ENCODE measurements at places on chromosomes 7 and 10. TPM values are rescaled to one million over a fixed set of nuclear protein-coding genes. Genes with fewer than 3 reads are reported as not detected.

- H3K4me1 ChIP-seq, result no peaks in the 10 kb centered on the region
- H3K27me3 ChIP-seq, result no peaks in the 10 kb centered on the region
- no peak overlapping the region for H3K27ac ChIP-seq
- DNase-seq, result no peak
These were observed 95.3 kb upstream of the GNAI1 start for GRCh38 chr7:80039251-80039884.

- peaks cover 30% of the 10 kb centered on the region for H3K4me1 ChIP-seq
- no peak for DNase-seq
- peak overlapping the region; percentile 88 for H3K4me3 ChIP-seq
- H3K27me3 ChIP-seq, result no peaks in the 10 kb centered on the region
- no peak overlapping the region for H3K27ac ChIP-seq
These were observed 787 bp upstream of the PLEKHA1 start for GRCh38 chr10:122373721-122374120.

DNA sequence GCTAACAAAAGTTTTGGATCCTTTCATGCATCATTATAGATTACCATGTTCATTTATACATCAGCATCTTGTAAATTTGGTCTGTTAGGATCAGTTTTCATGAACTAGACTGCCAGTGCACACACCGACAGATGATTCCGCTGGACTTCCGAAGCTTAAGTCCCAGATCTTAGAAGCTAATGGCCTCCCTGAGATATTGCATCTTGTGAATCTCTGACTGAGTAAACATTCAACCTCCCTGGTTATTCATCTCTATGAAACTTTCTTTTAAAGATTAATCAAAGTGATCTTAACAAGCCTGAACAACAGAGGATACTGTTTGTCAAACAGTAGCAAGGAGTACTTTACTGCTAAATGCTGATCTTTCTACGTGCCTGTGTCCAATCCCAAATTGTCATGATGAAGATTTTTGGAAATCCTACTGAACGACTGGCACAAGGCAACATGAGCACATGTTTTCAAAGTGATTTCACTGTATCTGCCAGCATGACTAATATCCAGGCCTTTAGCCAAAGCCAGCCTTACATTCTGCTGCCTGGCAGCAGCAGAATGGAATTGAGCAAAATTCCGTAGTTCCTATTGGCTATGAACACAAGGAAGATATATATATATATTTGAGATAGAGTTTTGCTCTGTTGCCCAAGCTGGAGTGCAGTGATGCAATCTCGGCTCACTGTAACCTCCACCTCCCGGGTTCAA lies 91.3 kb upstream of the ANK3 start:
- no peak overlapping the region for H3K4me3 ChIP-seq
- no peak overlapping the region for H3K27ac ChIP-seq
- no peak for DNase-seq
- H3K36me3 ChIP-seq, result no peaks in the 10 kb centered on the region
- H3K4me1 ChIP-seq, result no peaks in the 10 kb centered on the region

GRCh38 chr10:53006663-53007526 lies 234.3 kb upstream of the MBL2 start:
- H3K36me3 ChIP-seq, result no peaks in the 10 kb centered on the region
- no peak overlapping the region for H3K27ac ChIP-seq
- H3K27me3 ChIP-seq, result no peaks in the 10 kb centered on the region
- DNase-seq, result no peak
- no peaks in the 10 kb centered on the region for H3K4me1 ChIP-seq

DNA sequence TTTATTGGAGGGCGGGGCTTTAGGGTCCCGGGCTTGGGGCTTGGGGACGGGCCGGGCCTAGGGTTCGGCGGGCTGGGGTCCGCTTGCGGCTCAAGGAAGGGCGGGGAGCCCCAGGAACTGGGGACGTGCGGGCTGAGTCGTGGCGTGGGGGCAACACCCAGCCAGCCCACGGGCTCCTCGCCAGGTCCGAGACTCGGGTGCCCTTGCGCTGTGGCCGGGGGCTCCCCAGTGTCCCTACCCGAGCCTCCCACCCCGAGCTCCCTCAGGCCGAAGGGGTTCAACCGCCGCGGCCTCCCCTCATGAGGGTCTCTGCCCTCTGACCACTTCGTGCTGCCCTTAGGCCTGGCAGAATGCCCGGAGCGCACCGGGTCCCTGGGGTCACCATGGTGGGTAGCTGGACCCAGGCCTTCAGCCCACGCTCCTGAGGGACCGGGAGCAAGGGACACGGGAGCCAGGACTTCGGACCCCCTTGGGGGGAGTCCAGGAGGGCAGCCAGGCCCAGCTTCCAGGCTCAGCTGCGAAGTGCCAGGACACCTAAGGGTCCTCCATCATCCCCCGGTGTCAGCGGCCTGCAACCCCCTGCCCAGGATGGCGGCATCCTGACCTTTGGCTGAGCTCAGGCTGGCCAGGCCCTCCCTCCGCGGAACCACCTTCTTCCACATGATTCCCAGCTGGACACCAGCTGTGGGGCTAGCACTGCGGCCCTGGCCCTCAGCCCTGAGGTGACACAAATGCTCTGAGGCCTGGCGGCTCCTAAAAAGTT lies 524 bp upstream of the FUOM start:
- H3K27ac ChIP-seq, result peak overlapping the region; percentile 89
- H3K4me3 ChIP-seq, result no peak overlapping the region
- H3K4me1 ChIP-seq, result peaks cover 20% of the 10 kb centered on the region
- no peaks in the 10 kb centered on the region for H3K27me3 ChIP-seq
- peaks cover 13% of the 10 kb centered on the region for H3K36me3 ChIP-seq

DNA sequence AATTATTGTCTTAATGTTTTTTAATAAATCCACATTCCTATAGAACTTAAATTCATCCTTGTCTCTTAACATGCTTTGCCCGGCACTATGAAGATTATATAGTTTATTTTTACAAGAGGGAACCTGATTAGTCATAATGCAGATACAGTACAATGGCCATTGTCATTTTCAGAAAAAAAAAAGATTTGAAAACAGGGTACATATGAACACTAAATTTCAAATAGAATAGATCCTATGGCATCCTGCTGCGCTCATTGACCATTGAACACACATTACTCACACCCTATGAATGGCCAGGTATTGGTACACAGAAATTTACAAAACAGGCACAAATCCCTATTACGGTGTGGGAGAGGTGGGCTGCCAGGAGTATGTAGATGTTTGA lies 2.0 kb upstream of the KLF6 start:
- H3K4me1 ChIP-seq, result peaks cover 17% of the 10 kb centered on the region
- H3K27me3 ChIP-seq, result no peaks in the 10 kb centered on the region
- H3K4me3 ChIP-seq, result no peak overlapping the region
- peaks cover 1% of the 10 kb centered on the region for H3K36me3 ChIP-seq

- H3K27me3 ChIP-seq, result no peaks in the 10 kb centered on the region
- DNase-seq, result no peak
- H3K36me3 ChIP-seq, result no peaks in the 10 kb centered on the region
- H3K4me1 ChIP-seq, result peaks cover 10% of the 10 kb centered on the region
These were observed 2.9 kb downstream of the CDK14 start for GRCh38 chr7:90599038-90599437.

- DNase-seq, result no peak
- no peaks in the 10 kb centered on the region for H3K27me3 ChIP-seq
- H3K4me1 ChIP-seq, result peaks cover 57% of the 10 kb centered on the region
These were observed 64.9 kb upstream of the PPIF start for GRCh38 chr10:79282388-79282787.

DNA sequence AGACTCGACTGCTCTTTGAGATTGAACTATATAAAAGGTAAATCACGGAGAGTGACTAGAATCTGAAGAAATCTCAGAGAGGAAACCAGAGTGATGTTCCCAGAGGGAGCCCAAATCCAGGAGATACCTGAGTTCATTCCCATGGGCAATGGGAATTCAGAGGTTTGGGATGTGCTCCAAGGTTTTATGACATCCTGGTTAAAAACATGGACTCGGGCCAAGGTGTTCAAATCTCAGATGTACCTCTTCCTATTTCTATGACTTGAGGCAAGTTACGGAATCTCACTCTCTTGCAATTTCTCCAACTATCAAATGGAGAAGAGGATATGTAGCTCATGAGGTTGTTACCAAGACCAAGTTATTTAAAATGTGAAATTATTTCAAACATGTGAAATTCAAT lies 54.5 kb upstream of the RAB18 start:
- no peak overlapping the region for H3K4me3 ChIP-seq
- no peaks in the 10 kb centered on the region for H3K36me3 ChIP-seq
- no peak for DNase-seq
- no peak overlapping the region for H3K27ac ChIP-seq
- H3K27me3 ChIP-seq, result no peaks in the 10 kb centered on the region
- peaks cover 46% of the 10 kb centered on the region for H3K4me1 ChIP-seq

- no peak overlapping the region for H3K4me3 ChIP-seq
- H3K27ac ChIP-seq, result no peak overlapping the region
- no peaks in the 10 kb centered on the region for H3K4me1 ChIP-seq
- H3K27me3 ChIP-seq, result no peaks in the 10 kb centered on the region
These were observed 13.0 kb downstream of the ZWINT start for GRCh38 chr10:56348101-56348500.

DNA sequence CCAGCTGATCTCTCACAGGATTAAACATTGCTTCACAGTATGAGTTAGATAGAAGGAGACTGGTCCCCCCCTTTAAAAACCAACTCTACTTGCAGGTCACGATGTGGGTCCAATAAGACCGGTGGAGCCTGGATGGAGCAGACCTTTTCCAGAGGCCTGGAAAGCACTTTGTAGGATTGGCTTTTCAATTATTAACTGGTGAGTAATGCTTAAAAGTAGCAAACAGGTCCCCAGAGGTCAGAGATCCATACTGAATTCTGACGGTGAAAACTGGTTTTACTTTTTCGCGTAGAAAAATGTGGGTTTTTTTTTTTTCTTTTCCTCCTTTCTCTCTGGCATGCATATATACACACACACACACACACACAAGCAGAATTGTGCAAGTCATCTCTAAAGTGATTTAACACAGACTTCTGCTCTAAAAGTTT lies 74.9 kb upstream of the OGDHL start:
- peaks cover 50% of the 10 kb centered on the region for H3K36me3 ChIP-seq
- no peak for DNase-seq
- no peaks in the 10 kb centered on the region for H3K27me3 ChIP-seq
- no peaks in the 10 kb centered on the region for H3K4me1 ChIP-seq
- H3K4me3 ChIP-seq, result no peak overlapping the region

GRCh38 chr7:92461027-92462003 lies 14.0 kb downstream of the GATAD1 start:
- no peaks in the 10 kb centered on the region for H3K4me1 ChIP-seq
- DNase-seq, result no peak
- no peak overlapping the region for H3K4me3 ChIP-seq
- H3K27me3 ChIP-seq, result no peaks in the 10 kb centered on the region
- no peaks in the 10 kb centered on the region for H3K36me3 ChIP-seq
- H3K27ac ChIP-seq, result no peak overlapping the region

DNA sequence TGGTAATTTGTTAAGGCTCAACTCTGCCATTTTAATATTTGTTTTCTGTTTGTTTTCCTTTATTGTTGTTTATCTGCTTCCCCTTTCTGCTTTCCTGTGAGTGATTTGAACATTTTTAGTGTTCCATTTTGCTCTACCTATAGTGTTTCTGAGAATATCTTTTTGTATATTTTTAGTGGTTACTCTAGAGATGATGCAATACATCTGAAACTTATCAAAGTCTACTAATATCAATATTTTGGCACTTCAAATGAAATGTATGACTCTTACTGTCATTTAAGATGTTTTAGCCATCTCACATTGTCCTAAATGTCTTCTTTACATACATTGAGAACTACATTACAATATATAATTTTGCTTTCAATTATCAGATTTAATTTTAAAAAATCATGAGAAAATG lies 98.9 kb downstream of the PLXDC2 start:
- H3K27ac ChIP-seq, result no peak overlapping the region
- no peak for DNase-seq
- no peak overlapping the region for H3K4me3 ChIP-seq
- H3K36me3 ChIP-seq, result no peaks in the 10 kb centered on the region
- no peaks in the 10 kb centered on the region for H3K27me3 ChIP-seq

DNA sequence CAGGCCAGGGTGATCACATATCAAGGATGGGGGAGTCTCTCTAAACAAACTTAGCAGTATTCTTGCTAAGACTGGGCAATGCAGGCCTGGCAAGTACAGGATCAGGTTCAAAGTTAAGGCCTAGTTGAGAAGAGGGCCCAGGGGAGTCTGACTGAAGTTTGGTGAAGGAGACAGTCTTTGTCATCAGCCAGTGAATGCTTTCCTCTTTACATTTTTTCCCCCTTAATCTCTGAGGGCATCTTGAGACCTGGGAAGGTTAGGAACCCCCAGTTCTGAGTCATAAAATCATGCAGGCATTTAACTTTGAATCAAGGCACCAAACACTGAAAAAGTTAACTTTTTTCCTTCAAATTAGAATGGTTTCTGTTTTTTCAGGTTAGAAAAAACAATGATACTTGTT lies 311.5 kb downstream of the REEP3 start:
- H3K4me1 ChIP-seq, result no peaks in the 10 kb centered on the region
- DNase-seq, result no peak
- no peak overlapping the region for H3K4me3 ChIP-seq
- no peak overlapping the region for H3K27ac ChIP-seq
- peaks cover 10% of the 10 kb centered on the region for H3K27me3 ChIP-seq
- H3K36me3 ChIP-seq, result no peaks in the 10 kb centered on the region

DNA sequence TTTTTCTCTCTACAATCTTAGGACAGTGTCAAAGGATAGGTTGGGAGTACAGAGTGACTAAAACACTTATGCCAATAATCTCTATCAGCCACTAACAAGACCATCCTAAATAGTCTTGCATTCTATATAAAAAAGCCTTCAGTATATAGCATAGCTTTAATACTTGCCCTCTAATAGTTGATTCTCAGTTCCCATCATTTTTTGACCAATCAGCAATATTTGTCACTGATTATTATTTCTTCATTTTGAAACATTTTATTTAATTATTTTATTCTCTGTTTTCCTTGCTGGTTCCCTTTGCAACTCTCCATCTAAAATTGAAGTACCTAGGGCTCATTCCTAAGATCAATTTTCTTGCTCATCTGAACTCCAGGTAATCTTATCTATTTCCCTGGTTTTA lies 470.0 kb downstream of the MAGI2 start:
- no peak for DNase-seq
- H3K4me3 ChIP-seq, result no peak overlapping the region
- H3K27ac ChIP-seq, result no peak overlapping the region
- H3K27me3 ChIP-seq, result no peaks in the 10 kb centered on the region
- H3K4me1 ChIP-seq, result no peaks in the 10 kb centered on the region

DNA sequence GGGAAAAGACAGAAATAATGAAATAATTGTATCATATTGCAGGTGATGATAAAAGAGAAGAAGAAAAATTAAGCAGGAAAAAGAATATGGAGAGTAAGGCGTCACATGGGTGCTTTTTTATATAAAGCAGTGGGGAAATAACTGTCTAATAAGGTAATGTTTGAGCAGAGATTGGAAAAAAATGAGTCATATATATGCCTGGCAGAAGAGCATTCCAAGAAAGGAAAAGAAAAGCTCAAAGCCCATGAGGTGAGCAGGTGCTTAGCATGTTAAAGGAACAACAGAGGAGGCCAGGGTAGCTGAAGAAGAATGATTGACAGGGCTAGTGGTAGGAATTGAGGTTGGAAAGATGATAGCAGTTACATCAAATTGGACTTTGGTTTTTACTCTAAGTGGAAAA lies 739.5 kb downstream of the SORCS1 start:
- H3K27ac ChIP-seq, result no peak overlapping the region
- no peak for DNase-seq
- H3K36me3 ChIP-seq, result no peaks in the 10 kb centered on the region
- no peaks in the 10 kb centered on the region for H3K27me3 ChIP-seq
- no peaks in the 10 kb centered on the region for H3K4me1 ChIP-seq

- no peaks in the 10 kb centered on the region for H3K36me3 ChIP-seq
- no peaks in the 10 kb centered on the region for H3K27me3 ChIP-seq
- peaks cover 12% of the 10 kb centered on the region for H3K4me1 ChIP-seq
These were observed 130.2 kb downstream of the OAT start for GRCh38 chr10:124288486-124288885.

The MMRN2 gene
- 54.2 TPM for total RNA-seq

The SEMA3E gene
- not detected for total RNA-seq

The LYZL1 gene
- not detected for total RNA-seq

The NUTM2B gene
- total RNA-seq, result 1.0 TPM

The IL15RA gene
- 31.5 TPM for total RNA-seq

The UCMA gene
- total RNA-seq, result not detected

The KIAA1217 gene
- 34.9 TPM for total RNA-seq

Data from spleen (tissue), 13 donors.